ENCODE measurements at places on chromosomes 5 and 9. TPM values are rescaled to one million over a fixed set of nuclear protein-coding genes. Genes with fewer than 3 reads are reported as not detected.

Gene ALDOB
- total RNA-seq, result 36.7 TPM

Gene FAM153A
- total RNA-seq, result 0.52 TPM

Gene NXNL2
- total RNA-seq, result 1.8 TPM

Gene PIGO
- 28.1 TPM for total RNA-seq

Gene GABRG2
- 0.24 TPM for total RNA-seq

Gene PCDHA9
- total RNA-seq, result 2.5 TPM

Gene TTC23L
- total RNA-seq, result 1.8 TPM

Gene ALAD
- 57.0 TPM for total RNA-seq

Gene NIM1K
- 0.43 TPM for total RNA-seq

Gene SUSD3
- total RNA-seq, result 1.5 TPM

Gene PDLIM4
- total RNA-seq, result 40.0 TPM

Gene INSL4
- 0.29 TPM for total RNA-seq

Gene SAPCD2
- 21.9 TPM for total RNA-seq

Gene NFIB
- total RNA-seq, result 76.4 TPM

Gene MAMDC4
- 29.1 TPM for total RNA-seq

Data from type B pancreatic cell (in vitro differentiated cells).